ENCODE measurements at places on chromosomes 16 and 17.

DNA sequence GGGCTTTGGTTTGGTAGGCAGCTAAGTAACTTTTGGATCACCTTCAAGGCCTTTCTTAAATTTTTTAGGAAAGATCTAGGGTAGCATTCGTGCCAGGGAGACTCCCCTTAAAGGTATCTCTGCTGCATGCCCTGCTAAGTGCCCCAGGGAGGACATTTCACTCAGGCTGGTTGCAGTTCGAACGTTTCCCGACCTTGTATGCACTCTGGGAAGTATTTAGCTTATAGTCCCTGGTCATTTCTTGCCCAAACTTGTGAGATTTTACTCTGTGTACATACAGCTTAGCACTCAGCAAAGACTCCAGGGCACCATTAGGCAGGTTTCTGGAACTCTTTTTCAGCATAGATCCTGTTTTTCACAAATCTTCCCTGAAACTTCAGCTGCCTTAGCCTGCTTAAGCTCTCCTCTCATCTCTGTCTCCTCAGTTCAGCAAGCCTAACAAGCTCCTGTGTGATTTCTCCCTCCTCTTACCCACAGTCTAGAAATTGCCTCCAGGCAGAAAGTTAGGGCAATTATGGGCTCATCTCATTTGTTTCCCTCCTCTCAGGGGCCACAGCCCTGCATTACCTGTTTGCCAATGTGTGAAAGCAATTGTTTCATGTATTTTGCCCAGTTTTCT is 84.6 kb downstream of the MRTFB start:
- no peak for DNase-seq

GRCh38 chr17:32998111-32998886 is 6.7 kb downstream of the SPACA3 start:
- peak; percentile 81 for DNase-seq

DNA sequence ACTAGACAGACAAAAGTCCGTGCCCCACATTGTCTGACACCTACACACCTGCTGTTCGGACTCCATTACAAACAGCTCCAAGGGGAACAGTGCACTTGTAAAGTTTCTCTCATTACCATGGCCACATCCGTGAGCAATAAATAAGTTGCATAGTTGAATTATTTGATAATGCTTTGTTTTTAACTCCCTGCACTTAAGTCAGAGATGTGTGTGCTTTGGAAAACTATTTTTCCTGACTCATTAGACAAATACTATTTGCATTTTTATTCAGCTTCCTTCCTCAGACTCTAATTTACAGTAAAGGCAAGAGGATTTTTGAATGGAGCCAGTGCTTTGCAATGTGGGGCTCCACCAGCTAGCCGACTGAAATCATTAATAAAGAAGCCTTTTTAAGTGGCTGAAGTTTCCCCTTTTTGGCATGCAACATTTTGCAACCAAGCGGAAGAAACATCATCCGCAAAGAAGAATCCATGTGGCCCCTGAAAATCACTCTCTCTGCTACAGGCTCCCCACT is 6.5 kb upstream of the CCL2 start:
- no peak for DNase-seq

GRCh38 chr17:1697681-1698080 is 12.5 kb downstream of the TLCD2 start:
- no peak for DNase-seq

DNA sequence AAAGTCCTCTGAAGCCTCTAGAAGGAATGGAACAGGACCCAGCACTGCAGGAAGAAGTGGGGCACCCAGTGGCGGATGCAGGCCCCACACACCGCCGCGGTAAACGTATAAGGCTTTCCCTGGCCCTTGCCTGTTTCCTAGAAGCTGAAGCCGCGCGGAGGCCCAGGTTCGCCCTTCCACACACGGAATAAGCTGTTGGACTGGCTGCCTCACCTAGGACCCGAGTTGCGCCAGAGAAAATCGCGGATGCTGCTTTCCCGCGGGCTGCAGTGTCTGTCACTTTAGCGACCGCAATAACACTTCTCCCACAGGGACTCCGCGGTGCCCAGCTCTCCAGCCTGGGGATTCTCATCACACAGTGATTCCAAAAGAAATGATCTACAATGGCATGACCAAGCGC is 1736.9 kb downstream of the TP53TG3F start:
- DNase-seq: no peak

- no peak for DNase-seq
Measured at GRCh38 chr16:81040842-81041241, 5.2 kb downstream of the ATMIN start.

GRCh38 chr17:77374170-77374936 is 233.6 kb downstream of the SEC14L1 start:
- DNase-seq: peak; percentile 80

GRCh38 chr17:35609831-35610230 is 22.7 kb downstream of the AP2B1 start:
- DNase-seq: no peak

- no peak for DNase-seq
Measured at GRCh38 chr16:53029971-53030370, 22.7 kb downstream of the CHD9NB start.

DNA sequence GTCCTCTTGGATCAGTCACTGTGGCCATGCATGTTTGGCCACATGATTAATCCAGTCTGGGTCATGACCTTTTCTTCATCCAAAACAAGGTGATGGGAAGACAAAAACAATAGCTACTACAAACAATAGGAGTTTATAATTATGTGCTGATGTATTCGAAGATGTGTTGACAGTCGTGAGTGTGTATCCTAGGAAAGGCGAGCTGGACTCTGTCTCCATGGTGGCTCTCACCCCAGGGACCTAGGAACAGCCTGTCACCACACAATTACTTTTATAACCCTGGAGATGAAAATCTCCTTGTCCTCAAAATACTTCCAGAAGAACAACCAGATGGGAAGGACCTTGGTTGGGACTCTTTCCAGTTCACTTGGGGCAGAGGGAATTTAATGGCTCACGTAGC is 9.8 kb upstream of the PLK1 start:
- no peak for DNase-seq

DNA sequence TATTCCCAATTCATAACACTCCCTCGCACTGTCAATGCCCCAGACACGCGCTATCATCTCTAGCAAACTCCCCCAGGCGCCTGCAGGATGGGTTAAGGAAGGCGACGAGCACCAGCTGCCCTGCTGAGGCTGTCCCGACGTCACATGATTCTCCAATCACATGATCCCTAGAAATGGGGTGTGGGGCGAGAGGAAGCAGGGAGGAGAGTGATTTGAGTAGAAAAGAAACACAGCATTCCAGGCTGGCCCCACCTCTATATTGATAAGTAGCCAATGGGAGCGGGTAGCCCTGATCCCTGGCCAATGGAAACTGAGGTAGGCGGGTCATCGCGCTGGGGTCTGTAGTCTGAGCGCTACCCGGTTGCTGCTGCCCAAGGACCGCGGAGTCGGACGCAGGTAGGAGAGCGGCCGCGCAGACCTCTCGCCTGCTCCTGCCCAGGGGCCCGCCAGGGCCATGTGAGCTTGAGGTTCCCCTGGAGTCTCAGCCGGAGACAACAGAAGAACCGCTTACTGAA is at the start of gene GRN:
Gene GRN, plus strand, starts transcription at position 364 of the 515 bp plus-strand sequence. CDS start 3,863 bp downstream, outside the sequence.
- DNase-seq: peak; percentile 86
